ENCODE measurements at places on chromosomes 4 and X. TPM values are rescaled to one million over a fixed set of nuclear protein-coding genes. Genes with fewer than 3 reads are reported as not detected.

GRCh38 chr4:178789279-178789678 is 1347.0 kb upstream of the AGA start:
- DNase-seq = no peak
- H3K27ac ChIP-seq = no peak overlapping the region
- no peaks in the 10 kb centered on the region for H3K4me1 ChIP-seq
- no peaks in the 10 kb centered on the region for H3K36me3 ChIP-seq
- no peaks in the 10 kb centered on the region for H3K27me3 ChIP-seq

The CACNA1F gene
- total RNA-seq = 1.9 TPM

- H3K27ac ChIP-seq = no peak overlapping the region
- no peaks in the 10 kb centered on the region for H3K36me3 ChIP-seq
- no peak for DNase-seq
- no peaks in the 10 kb centered on the region for H3K4me1 ChIP-seq
- H3K27me3 ChIP-seq = no peaks in the 10 kb centered on the region
- no peak overlapping the region for H3K4me3 ChIP-seq
These were observed 38.6 kb downstream of the PHOX2B start for GRCh38 chr4:41709844-41710481.

- no peak overlapping the region for H3K4me3 ChIP-seq
- peaks cover 13% of the 10 kb centered on the region for H3K4me1 ChIP-seq
- no peaks in the 10 kb centered on the region for H3K27me3 ChIP-seq
These were observed 1.0 kb upstream of the IGBP1 start for GRCh38 chrX:70132224-70132623.

DNA sequence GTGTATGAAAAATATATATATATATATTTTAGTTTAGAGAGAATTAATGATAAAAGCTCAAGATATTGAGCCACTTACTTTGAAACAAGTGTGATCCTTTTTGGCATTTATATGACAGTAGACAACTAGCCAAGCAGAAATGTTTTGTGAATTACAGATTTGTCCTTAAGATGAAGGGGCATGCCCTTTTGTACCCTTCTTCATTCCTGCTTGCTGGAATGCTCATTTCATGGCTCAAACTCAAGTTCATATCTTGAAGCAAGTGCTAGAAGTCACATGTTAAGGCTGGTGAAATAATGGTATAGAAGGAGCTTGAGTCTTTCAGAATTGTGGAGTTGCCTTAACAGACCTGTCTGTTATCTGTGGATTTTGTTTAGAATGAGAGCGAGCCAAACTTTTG is 203.0 kb downstream of the BMPR1B start:
- H3K27me3 ChIP-seq = no peaks in the 10 kb centered on the region
- no peak overlapping the region for H3K27ac ChIP-seq
- no peaks in the 10 kb centered on the region for H3K36me3 ChIP-seq

The TMSB15C gene
- 2.7 TPM for total RNA-seq

DNA sequence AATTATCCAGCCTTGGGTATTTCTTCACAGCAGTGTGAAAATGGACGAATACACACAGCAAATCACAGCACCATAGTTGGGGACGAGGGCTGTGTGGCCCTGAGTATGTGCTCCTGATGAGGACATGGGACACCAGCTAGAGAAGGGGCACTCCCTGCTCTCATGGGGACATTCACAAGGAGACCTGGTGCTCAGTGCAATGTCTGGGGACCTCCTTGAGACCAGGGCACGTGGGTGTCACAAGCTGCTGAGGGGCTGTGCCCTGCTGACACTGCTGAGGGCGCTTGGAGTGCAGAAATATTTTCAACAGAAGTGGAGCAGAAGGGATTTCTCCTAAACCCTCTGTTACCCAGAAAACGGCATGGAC is 65.4 kb downstream of the TRMT44 start:
- H3K36me3 ChIP-seq = no peaks in the 10 kb centered on the region
- H3K4me3 ChIP-seq = no peak overlapping the region
- H3K27ac ChIP-seq = no peak overlapping the region
- H3K4me1 ChIP-seq = no peaks in the 10 kb centered on the region
- DNase-seq = no peak

- H3K4me1 ChIP-seq = no peaks in the 10 kb centered on the region
- H3K36me3 ChIP-seq = no peaks in the 10 kb centered on the region
- no peak overlapping the region for H3K27ac ChIP-seq
- DNase-seq = no peak
- H3K4me3 ChIP-seq = no peak overlapping the region
- H3K27me3 ChIP-seq = no peaks in the 10 kb centered on the region
These were observed 15.4 kb downstream of the NIPAL1 start for GRCh38 chr4:48031802-48032525.

The ADGRG2 gene
- total RNA-seq = not detected

DNA sequence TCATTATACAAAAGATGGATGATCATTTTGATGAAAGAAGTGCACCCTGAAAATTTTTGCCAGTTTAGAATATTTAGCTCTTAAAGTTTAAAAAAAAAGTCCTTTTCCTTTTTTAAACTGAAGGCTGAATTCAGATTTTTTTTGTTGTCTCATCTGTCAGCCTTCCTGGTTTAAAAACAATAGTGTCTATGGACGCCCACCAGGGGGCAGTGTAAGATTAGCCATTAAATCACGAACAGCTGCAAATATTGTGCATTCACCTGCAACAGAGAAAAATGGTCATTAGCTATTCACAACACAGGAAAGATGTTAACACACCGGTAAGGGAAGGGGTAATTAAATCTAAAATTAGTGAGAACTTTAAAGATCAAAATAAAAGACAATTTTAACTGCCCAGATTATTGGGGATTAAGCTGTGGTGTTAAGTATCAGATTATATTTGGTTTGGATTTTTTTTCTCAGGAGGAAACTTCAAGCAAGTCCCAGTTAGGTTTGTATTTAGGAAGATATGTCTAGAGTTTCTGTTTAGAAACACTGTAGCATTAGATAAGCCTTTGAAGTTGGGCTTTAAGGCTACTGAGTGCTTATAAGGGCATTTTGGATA is 4.4 kb upstream of the CXorf38 start:
- no peak overlapping the region for H3K27ac ChIP-seq
- no peak overlapping the region for H3K4me3 ChIP-seq
- peaks cover 26% of the 10 kb centered on the region for H3K36me3 ChIP-seq
- peaks cover 5% of the 10 kb centered on the region for H3K4me1 ChIP-seq

- DNase-seq = no peak
- no peaks in the 10 kb centered on the region for H3K4me1 ChIP-seq
- no peak overlapping the region for H3K27ac ChIP-seq
- H3K4me3 ChIP-seq = no peak overlapping the region
- no peaks in the 10 kb centered on the region for H3K36me3 ChIP-seq
- H3K27me3 ChIP-seq = no peaks in the 10 kb centered on the region
These were observed 38.5 kb upstream of the PDLIM5 start for GRCh38 chr4:94413085-94413840.
